Stimulated activated CD8-positive, alpha-beta memory T cell treated with anti-CD3 and anti-CD28 coated beads, Interleukin-2, amount 100 ng/mL, for 1 hour (primary cell): ENCODE measurements at places on chromosomes 1 and 21.

DNA sequence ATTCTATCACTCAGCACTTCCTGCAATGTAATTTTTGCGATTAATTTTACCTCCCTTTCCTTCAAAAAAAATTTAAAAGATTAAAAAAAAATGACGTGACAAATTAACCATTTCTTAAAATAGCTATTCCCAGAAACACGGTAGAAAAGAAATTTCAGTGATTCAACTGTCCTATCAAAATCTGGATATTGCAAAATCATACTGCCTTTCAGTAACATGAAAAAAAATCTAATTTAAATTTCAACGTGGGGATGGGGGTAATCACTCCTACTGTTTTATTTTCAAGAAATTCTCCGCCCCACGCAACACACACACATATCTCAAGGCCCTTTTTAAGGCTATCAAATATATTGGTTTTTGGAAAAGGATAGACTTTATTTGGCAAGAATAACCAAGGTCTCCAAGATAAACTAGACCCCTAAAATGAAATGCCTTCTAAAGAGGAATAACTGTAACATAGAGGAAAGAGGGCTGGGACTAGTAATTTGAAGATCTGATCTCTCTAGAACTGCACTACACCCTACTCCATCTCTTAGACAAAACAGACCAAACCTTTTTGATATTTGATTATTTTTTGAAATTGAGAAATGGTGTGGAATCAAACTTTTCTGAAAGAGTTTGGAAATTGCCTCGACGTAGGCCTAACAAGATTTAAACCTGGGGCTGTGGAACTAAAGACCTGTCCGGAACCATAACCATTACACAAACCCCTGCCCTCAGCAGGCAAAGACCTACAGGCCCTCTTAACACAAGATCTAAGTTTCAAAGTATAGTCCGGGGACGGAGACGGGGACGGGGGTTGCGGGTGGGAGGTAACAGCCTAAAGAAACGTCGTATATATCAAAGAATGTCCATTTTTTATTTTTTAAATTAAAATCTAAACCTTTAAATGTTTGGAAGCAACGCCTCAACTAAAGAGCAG lies 941 bp downstream of the ARNT start:
- DNase-seq, result no peak

- DNase-seq, result no peak
Measured at GRCh38 chr1:109846162-109846561, 64.5 kb upstream of the CSF1 start.

- no peak for DNase-seq
Measured at GRCh38 chr21:45917241-45917640, 64.3 kb upstream of the COL6A1 start.

- DNase-seq, result no peak
Measured at GRCh38 chr1:233394860-233395717, 67.6 kb downstream of the MAP3K21 start.

DNA sequence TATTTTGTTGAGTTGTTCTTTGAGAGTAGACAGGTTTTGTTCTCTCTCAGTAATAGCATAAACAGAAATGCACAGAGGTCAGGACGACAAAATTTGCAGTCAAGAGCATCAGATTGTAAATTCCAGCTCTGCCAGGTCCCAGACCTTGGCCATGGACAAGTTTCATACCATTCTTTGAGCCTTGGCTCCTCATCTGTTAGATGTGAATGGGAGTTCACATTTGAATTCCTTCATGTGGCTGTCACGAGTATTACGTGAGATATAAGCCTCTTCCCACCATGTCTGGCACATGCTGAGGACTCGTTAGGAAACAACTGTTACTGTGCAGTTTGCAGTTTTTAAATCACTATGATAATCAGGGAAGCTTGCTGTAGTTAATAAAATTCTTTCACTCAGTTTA lies 93.2 kb upstream of the KCTD3 start:
- no peak for DNase-seq

- DNase-seq, result no peak
Measured at GRCh38 chr1:29800522-29800956, 564.2 kb downstream of the PTPRU start.
